ENCODE measurements at places on chromosomes 16 and 17.
A peak's percentile ranks its signal among the peaks of the same experiment; 100 is the strongest.

DNA sequence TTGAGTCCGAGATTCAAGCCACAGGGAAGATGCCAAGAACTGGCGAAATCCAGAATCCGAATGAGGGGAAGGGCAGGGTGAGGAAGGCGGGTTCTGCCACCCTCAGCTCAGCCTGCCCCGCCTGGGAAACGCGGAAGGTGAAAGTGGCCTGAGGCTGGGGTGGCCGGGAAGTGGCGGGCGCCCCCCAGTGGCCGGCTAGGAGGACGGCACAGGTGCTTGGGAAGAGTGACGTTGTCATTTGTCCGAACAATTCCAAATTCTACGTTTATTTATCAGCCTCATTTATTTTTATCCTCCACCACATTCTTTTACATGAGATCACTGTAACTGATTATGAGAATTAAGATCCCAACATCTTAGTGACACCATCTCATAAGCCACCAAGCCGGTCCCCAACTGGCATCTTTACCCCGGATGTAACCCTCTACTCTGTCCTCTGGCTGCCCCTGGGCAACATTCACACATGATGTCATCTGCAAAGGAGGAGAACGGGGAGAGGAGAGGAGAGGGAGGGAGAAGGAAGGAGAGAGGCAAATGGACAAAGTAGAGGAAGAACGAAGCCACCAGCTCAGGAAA is 21.3 kb downstream of the SRCIN1 start:
- peak; percentile 69 for DNase-seq

GRCh38 chr17:7984904-7985303 is 17.5 kb upstream of the GUCY2D start:
- no peak for DNase-seq

GRCh38 chr16:85548375-85548774 is 64.7 kb upstream of the GSE1 start:
- DNase-seq = no peak

GRCh38 chr17:74862919-74863318 is 3.2 kb upstream of the GRIN2C start:
- no peak for DNase-seq

DNA sequence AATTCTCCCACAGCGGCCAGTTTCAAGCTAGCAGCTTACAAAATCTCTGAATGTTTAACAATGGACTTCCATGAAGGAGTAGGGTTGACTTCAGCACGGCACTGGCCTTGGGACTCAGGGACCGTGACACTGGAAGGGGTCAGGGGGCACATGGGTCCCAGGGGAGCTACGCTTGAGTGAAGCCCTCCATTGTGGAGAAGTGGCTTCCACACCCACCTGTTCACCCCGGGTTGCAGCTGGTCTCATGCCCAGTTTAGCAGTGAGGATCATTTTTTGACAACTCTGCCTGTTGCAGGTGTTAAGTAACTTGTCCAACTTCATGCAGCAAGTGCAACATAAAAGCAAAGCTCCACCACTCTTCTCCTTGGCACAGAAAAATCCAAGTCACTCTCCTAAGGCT is 510.2 kb downstream of the CDH13 start:
- DNase-seq = peak; percentile 17

DNA sequence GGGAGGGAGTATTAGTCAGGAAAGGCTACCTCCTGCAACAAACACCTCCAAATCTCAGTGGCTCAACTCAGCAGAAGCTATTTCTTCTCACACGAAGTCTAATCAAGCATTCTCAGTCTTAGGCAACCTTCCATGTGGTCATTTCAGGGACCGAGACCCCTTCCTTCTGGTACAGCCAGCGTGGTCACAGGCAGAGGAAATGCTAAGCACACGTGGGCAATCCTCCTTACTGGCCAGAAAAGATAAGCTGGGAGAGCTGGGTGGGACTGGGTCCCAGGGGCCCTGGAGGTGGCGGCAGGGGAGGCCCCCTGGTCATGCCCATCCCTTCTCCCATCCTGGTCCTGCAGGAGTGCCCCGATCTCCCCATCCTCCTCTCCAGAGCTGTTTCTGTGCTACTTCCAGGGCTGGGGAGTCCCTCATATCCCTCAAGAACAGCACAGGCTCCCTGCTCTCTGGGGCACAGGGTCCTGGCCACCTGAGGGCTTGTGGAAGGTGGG is 5.7 kb upstream of the CX3CL1 start:
- no peak for DNase-seq

DNA sequence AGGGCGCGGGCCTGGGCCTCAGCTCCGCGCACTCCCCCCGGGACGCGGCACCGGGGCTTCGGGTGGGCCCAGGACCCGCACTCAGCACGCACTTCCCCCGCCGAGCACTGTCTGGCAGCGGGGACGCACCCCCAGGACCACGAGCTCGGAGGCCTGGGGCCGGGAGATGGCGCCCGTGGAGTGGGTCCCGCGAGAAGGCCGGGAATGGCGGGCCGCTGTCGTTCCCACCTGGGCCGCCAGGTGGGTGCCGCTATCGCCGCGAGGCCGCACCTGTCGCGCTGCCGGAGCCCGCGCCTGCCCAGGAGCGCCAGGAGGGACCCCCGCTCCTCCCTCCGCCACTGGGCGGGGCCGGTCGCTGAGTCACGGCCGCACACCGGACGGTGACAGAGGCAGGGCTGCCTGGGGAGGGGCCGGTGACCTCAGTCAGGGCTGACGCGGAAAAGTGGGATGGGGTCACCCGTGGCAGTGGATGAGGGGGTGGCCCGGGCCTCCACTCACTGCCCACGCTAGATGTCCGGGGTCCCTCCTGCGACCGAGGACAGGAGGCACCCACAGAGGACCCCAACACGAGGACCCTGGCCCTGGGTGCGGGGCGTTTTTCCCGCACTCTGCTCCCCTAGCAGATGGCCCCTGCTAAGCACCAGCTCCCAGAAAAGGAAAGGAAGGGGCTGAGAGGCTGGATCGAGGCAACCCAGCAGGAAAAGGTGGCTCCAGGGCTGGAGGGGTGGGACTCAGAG is 6.9 kb upstream of the ACTG1 start:
- peak; percentile 46 for DNase-seq

- no peak for DNase-seq
Measured at GRCh38 chr16:47320546-47321310, 140.1 kb downstream of the ITFG1 start.

- DNase-seq = no peak
Measured at GRCh38 chr17:80663781-80664206, 119.2 kb downstream of the RPTOR start.

DNA sequence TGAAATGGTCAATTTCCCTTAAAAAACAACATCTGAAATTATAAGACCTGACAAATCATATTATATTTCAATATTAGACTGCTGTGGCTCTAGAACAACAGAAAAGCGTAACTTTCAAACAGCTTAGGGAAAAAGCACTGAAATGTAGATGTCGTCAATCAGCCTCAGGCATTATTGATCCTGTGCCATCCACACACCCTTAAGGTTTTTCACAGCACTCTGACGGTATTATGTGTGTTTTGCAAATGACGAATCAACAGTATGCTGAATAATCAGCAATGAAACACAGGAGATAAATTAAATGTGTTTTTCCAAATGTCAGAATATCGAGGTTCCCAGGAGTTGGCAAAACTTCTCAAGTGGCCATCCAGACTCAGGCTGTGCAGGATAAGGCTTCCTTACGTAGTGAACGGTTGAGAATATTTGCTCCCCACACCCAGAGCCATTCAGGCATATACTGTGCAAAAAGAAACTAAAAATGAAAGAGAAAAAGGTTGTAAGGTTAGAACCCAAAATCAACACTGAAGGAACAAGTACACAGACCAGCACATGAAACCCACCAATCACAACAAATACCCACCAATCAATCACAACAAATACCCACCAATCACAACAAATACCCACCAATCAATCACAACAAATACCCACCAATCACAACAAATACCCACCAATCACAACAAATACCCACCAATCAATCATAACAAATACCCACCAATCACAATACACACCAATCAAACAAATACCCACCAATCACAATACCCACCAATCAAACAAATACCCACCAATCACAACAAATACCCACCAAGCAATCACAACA is 7.7 kb upstream of the MBTPS1 start:
- no peak for DNase-seq

- DNase-seq = no peak
Measured at GRCh38 chr17:65914784-65915342, 277.1 kb downstream of the CEP112 start.

GRCh38 chr17:73826181-73826871 is 182.1 kb upstream of the SDK2 start:
- no peak for DNase-seq

- DNase-seq = peak; percentile 74
Measured at GRCh38 chr17:46942441-46943217, 19.7 kb downstream of the GOSR2 start.

- DNase-seq = no peak
Measured at GRCh38 chr17:50871898-50872297, 5.7 kb upstream of the TOB1 start.

- DNase-seq = no peak
Measured at GRCh38 chr17:39562976-39563375, 44.7 kb downstream of the NEUROD2 start.

DNA sequence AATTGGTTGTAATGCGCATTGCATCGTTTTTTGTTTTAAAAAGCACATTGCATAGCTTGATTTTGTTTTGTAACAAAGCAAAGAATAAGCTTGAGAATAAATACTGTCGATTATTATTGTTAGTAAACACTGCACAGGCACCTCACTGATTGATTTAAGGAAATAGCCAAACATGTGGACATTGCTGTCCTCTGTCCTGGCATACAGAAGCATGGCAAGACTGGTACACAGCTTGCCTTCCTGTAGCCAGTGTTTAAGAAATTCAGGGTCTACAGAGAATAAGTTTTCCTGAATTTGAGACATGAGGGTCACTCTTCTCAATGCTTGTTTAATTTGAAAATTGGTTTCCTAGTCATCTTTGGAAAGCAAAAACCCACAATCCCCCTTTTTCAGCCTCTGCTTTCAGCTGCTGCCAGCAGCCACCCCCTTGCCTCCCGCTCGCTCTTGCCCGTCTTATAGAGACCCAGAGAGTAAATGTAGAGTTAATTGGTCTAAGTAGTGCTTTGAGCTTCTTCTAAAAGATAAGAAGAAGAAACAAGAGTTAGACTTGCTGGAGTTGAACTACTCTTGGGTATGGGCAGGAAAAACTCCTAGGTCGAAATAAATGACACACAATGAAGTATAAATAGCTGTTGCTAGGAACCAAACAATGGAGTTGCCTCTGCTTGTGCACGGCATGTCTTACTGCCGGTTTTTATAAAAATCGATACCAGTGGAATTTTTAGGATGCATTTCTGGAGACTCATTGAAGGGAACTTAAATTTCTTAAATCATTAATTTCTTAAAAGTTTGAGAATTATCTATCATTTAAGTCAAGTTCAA is 116.6 kb downstream of the MRTFB start:
- no peak for DNase-seq

DNA sequence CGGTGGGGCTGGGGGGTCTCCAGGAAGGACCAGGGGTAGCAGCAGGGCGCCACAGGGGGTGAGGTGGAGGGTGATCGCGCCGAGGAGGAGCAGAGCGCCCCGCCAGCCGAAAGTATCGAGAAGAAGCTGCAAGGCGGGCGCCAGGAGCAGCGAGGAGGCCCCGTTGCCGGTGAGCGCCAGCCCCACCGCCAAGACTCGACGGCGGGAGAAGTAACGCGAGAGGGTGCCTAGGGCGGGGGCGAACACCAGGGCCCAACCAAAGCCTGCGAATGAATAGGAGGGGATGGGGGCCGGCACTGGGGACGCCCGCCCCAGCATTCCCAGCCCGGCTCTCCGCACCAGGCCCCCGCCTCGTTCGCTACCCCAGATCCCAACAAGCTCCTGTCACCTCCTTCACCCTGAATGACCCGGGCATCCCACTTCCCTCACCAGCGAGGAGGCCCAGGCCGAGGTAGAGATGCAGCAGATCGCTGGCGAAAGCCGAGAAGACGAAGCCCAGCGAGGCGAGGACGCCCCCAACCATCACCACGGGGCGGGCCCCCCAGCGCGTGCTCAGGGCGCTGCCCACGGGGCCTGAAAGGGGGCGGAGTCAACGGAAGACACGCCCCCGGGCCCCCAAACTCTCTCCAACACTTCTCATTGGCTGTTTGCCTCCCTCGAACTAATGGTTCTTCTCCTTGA is 1.3 kb downstream of the SLC16A11 start:
- no peak for DNase-seq

GRCh38 chr17:32741381-32741780 is 135.5 kb downstream of the MYO1D start:
- DNase-seq = no peak

GRCh38 chr16:49660626-49661025 is 195.3 kb downstream of the ZNF423 start:
- no peak for DNase-seq

GRCh38 chr17:41959336-41960095 is 7.1 kb upstream of the CNP start:
- peak; percentile 59 for DNase-seq

DNA sequence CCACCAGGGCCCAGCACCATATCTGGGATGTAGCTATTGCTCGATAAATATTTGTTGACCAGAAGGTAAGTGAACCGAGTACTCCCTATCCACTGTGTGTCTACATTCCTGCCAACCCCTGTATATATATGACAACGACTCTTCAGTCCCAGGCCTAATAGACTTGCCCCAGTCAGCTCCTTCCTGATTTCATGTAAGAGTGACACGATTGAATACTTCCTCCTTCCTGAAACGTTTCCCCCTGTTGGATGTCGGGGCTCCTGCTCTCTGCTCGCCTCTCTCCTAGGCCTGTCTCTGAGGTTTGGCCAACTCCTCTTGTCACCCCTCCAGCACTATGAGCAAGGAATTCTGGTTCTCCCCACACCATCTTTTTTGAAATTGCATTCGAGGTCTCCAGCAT is 178.9 kb downstream of the PRKCA start:
- DNase-seq = no peak

DNA sequence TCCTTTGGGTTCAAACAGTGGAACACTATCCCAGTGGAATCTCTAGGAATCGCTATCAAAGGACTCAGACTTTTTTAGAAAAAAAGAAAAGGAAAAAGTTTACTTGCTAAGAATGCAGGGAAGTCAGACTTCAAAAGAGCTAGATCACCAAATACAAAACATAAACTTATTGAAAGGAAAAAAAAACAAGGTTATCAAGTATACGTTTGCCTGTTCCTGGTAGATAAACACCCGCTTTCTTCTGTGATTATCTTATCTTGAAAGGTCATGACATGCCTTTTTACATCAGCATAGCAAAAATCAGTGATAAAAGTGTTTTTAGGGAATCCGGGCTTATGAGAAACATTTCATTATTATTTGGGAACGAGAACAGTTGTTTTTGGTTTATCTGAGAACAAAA is 129.3 kb upstream of the TMEM97 start:
- no peak for DNase-seq

All from ACHN (cell line).